ENCODE measurements at places on chromosomes 1 and 21.

- DNase-seq = no peak
Observed at GRCh38 chr21:26227130-26227529, 56.6 kb upstream of the APP start.

GRCh38 chr1:111399792-111400610 lies 27.5 kb downstream of the OVGP1 start:
- DNase-seq = peak; percentile 49

DNA sequence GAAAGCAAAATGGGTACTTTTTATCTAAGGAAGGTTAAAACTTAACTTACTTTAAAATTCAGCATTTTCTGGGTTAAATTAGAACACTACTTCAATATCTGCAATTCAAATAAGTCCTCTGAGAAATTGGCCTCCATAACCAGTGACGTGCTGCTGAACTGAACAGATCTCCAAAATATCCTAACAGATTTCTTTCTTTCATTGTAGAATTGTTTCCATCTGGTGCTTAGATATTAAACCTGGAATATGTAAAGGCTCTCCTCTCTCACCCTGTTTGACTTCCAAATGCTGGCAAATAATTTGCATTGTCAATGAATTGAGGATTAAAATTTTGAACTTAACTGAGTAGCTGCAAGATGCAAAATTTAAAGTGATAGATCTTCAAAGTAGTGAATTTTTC lies 316.9 kb upstream of the CXADR start:
- no peak for DNase-seq

- peak; percentile 77 for DNase-seq
Observed at GRCh38 chr1:41474490-41475271, 9.8 kb downstream of the EDN2 start.

DNA sequence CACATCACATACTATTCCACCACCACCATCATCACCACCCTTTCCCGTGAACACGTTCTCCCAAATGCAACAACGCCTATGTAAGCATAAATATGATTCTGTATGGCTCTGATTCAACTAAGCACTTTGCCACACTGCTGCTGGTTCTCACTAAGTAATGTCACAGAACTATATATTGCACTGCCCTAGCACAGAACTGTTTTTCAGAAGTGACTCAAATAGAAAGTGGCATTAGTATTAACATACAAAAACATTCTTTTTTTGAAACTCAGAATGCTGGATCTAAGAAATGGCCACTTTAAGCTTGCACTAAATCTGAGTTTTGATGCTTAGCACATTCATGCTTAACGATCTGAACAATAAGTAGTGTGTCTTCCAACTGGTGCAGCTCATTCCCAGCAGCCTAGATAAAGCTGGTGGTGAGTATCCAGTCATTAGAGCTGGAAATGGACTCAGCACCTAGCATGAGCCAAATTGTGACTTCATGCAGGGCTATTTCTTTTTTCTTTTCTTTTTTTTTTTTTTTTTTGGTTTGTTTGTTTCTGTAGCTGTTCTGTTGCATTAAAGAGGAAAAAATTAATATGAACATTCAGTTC lies 46.2 kb upstream of the ZC3H11B start:
- no peak for DNase-seq

DNA sequence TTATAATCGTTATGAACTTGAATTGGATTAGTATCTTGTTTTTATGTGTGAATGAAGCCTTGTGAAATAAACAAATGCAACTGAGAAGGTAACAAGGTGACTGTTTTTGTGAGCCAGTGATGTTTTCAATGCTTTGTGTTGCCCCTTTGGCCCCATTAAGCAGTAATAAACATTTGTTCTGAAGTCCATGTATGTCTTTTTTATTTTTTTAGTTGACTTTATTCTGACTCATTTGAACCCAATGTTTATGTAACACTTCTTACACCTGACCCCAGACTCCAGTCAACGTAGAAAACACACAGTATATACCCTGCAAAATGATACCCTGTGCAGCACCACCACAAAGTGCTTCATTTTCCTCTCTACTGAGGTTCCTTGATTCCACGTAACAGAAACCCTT lies 4.6 kb upstream of the CACYBP start:
- DNase-seq = no peak

DNA sequence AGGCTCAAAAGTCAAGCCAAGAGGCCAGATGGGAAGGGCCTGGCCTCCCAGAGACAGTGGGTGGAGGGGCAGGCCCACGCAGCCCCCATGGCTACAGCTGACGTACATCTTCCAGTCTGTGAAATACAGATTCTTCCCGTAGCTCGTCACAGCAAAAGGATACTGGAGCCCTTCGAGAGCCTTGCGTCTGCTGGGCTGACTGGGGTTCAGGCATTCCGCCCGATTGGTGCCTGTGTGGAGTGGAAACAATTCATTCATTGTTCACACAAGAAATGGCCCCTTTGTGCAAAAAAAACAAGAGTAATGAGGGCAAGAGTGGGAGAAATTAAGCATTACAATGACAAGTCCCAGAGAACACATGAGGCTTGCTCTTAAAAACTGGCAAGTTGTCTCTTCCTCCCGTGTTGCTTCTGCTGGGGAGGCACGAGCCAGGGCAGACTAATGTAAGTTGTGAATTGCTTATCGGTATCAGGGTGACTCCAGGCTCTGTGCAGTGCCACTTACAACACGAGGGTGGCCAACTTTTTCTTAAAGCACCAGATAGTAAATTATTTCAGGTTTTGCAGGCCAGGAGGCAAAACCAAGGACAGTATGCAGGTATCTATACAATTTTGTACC lies 85.1 kb downstream of the NID1 start:
- DNase-seq = no peak

DNA sequence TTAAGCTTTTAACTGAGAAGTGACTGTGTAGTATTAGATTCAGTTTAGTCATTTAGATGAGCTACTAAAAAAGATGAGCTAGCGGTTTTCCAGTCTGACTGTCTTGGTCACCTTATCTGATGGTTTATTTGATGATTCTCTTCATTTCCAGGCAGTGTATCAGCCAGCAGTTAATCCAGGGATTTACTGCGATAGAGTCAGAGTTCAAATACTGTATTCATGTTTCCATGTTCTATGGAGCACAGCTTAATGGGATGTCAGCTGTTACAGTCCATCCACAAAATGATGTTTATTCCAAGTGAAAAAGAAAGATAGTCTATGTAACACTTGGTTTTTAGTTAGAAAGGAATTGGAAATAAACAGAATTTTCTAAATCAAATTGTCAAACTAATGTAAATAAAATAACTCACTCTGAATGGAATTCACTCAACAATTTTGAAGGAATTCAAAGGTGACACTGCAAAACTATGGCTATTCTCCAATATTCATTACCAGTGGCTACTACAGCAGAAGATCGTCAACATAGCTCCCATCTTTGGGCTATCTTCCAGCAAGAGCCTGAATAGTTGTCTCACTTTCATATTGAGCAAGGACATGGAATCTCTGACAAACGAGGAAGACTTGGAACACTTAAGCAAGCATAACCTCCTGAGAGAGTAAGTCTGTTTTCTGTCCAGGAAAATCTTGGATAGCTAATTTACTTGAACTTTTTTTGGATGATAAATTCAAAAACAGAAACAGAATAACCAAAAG lies 54.6 kb upstream of the DPT start:
- no peak for DNase-seq

GRCh38 chr1:156553860-156554485 lies 18.4 kb downstream of the IQGAP3 start:
- DNase-seq = no peak

- no peak for DNase-seq
Observed at GRCh38 chr1:230458509-230458908, 32.4 kb upstream of the PGBD5 start.

- no peak for DNase-seq
Observed at GRCh38 chr1:26359981-26360806, 6.3 kb upstream of the CRYBG2 start.

DNA sequence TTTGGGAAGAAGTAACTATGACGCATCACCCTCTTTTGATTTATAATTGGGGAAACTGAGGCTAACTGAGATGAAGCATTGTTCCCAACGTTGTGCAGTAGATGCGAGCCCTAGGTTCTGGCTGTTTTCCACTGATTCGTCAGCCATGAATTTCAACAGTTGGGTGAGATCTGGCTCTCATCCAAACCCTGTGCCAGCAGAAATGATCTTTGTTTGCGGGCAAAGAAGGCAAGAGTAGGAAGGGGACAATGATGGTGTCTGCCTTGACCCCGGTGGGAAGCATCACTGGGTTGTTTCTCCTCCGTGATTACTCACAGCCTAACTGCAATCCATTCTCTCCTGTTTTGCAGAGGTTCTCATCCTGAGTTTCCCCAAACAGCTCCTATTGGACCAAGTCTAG lies 142.3 kb downstream of the MIS18A start:
- peak; percentile 15 for DNase-seq

DNA sequence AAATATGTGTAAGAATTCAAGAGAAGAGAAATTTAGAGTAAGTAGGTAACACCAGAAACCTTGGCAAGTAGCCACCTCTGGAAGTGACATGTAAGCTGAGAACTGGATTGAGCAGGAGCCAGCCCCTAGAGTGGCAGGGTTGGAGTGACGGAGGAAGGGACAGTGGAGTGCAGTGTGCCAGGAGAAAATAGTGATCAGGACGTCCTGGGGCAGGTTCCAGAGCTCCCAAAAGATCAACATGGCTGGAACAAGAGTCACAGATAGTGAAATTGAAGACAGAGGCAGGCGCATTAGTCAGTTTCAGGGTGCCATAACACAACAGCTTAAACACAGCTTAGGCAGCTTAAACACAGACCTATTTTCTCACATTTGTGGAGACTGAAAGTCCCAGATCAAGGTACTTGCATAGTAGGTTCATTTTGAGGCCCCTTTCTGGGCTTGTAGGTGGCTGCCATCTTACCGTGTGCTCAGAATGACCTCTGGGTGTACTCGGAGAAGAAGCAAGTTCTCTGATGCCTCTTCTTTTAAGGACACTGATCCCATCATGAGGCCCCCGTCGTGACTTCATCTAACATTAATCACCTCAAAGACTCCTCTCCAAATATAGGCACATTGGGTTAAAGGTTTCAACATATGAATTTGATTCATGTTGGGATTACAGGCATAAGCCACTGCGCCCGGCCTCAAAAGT lies 37.2 kb downstream of the GNPAT start:
- peak; percentile 3 for DNase-seq

- DNase-seq = no peak
Observed at GRCh38 chr1:218436346-218436745, 91.2 kb downstream of the TGFB2 start.

DNA sequence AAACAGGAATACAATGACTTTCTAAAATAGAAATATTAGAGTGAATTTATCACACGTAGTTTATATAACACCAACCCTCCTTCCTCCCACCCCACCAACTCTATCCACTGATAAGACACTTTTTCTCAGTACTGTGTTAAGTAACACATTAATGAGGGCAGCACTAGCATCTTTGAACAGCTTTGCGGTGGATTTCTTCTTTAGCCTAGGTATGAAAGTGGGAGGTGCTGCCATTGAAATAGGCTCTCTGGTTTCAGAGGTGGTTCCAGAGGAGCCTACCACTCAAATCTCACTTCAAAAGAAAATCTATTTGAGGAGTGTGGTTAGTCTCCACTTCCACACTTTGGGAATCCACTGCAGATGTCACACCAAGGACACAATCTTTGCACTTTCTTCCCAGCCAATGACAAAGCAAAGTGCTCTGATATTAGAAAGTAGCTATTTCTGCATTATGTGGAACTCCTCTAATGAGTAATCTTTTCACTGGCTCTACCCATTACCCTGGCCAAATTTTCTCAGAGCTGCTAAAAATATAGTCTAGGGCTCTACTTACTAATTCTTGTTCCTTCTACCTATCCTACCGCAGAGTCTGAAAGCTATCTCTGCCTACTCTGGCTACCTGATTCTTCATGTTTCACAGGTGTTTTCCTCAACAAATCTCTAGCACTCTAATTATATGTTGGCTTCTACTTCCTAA lies 1667.8 kb downstream of the MRPL39 start:
- DNase-seq = no peak

GRCh38 chr21:14766241-14766640 lies 220.1 kb upstream of the SAMSN1 start:
- DNase-seq = no peak

DNA sequence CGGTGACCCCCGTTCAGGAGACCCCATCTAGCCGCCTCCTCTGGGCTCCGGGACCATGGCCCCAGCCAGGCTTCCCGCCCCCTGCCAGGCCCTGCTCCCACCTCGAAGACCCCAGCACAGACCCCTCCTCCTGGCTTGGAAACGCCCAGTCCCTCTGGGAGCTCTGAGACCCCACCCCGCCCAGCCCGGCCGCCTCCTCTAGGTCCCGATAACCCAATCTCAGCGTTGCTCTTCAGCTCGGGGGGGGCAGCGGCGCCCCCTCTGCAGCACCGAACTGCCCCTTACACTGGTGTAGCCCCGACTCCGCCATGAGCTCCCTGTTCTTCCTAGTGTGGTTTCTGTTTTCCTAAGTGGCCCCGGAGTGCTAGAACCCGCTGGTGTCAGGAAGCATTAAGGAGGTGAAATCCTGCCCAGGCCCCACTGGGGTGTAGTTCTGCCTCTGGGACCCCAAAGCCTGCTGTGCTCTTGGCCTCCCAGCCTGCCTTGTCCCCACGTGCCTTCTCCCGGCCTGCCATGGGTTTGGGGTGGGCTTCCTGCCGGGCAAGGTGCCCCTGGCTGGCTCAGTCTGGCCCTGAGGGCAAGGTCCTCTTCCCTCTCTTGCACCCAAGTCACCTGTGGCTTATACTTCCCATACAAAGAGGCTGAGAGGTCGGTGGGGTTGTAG lies 10.7 kb upstream of the MMEL1 start:
- DNase-seq = no peak

- no peak for DNase-seq
Observed at GRCh38 chr1:181794332-181794731, 267.2 kb downstream of the ZNF648 start.

DNA sequence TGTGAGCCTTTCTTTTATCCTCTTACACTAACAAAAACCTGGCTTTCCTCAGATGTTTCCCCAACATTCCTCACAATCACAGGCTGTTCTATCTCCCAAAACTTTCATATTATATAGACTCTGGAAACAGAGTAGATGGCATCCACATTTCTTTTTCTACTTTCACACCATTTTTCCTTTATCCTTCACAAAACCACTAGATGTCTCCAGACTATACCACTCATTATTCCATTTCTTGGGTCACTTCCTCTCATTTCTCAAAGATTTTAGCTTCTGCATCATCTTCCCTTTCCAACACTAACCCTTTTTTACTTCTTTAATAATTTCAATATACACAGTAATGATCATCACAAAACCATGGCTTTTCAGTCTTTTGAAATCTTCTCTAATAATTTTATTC lies 286.0 kb upstream of the DEPDC1 start:
- DNase-seq = no peak

DNA sequence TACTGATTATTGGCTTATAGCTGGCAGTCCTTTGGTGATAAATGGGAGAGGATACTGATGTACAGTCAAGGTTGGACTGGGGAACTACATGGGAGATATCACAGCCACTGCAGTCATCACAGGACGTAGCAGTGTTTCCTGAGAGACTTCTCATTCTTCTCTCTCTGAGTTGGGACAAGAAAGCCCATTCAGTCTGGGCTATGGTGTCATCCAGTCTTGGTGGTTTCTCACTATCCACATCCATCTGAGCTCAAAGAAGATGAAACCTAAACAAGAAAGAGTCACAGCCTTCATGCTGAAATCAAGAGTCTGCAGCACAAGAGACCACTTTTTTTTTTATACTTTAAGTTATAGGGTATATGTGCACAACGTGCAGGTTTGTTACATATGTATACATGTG lies 12.8 kb upstream of the CD53 start:
- no peak for DNase-seq

- no peak for DNase-seq
Observed at GRCh38 chr1:203058676-203058935, 27.2 kb downstream of the MYOG start.

GRCh38 chr1:215241451-215241850 lies 158.9 kb downstream of the KCNK2 start:
- no peak for DNase-seq

GRCh38 chr1:37032660-37033354 lies 1.5 kb downstream of the GRIK3 start:
- DNase-seq = no peak

All from cerebellar cortex (tissue), 1 donor.